Hematopoietic multipotent progenitor cell (in vitro differentiated cells): ENCODE measurements at places on chromosomes 3 and 15.

GRCh38 chr15:24954783-24955530 lies at the start of the genes SNRPN and SNURF:
TSS of gene SNRPN (plus strand) at chr15:24954987. CDS start at chr15:24974454, 19,467 bp downstream.
TSS of gene SNURF (plus strand) at chr15:24954987. CDS start at chr15:24955049, 62 bp downstream.
- DNase-seq = peak; percentile 21

GRCh38 chr3:177201700-177202397 lies 4.6 kb upstream of the TBL1XR1 start:
- DNase-seq = no peak

GRCh38 chr15:83721981-83722380 lies 68.1 kb downstream of the ADAMTSL3 start:
- no peak for DNase-seq

GRCh38 chr15:51936105-51936478 lies 35.5 kb downstream of the LEO1 start:
- DNase-seq = no peak

DNA sequence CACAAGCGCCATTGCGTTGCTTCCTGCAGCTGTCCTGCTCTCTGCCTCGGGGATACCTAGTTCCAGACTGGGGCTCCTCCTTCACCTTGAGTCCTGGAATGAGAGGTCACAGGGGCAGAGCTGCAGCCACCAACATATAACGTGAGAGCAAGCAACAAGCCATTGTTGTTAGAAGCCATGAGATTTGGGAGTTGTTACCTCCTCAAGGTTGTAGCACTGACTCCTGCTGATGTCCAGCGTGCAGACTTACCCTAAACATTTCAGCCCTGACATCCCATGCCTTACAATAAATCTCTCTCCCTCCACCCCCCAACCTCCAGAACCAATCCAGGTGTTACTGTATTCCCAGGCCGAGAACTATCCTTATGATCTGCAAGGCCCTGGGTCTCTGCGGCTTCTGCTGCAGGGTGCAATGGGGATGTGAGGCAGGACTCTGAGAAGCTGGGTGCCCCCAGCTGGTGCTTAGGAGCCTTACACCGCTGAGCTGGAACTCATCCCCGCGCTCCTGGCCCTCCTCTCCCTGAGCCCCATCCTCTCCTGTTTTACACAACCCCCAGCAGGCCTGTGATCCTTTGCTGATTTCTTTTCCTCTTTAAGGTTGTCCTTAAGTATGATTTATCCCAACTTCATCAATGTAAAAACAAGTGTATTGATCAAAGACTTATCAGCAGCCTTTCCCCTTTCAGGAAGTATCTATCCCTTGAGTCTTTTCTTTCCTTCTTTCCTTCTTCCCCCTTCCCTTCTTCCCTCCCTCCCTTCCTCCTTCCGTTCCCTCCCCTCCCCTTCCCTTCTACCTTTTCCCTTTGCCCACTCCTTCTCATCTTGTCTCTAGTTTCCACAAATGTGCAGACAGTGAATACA lies 84.2 kb upstream of the ABHD2 start:
- no peak for DNase-seq

DNA sequence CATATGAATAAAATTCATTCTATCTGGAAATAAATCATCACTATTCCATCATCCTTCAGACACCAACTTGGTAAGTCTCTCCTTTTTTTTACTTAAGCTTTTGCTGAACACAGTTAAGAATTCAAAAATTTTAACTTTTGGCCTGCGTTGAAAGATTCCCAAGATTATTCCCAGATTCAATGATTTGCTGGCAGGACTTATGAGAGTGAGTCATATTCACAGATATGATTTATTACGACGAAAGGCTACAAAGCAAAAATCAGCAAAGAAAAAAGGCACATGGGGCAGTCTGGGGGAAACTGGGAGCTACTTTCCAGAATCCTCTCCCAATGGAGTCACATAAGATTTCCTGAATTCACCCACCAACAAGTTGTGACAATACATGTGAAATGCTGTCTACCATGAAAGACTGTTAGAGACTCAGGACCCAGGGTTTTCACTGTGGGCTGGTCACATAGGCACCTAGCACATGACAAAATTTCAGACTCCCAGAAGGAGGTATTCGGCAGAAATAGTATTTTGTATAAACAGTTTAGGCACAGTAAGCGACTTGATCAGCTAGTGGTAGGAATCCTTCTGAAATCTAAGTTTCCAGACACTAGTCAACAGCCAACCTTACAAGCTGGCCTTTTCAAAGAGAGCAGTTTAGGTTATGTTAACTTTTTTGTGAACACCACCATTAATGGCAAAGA lies 82.1 kb downstream of the DLG1 start:
- no peak for DNase-seq

DNA sequence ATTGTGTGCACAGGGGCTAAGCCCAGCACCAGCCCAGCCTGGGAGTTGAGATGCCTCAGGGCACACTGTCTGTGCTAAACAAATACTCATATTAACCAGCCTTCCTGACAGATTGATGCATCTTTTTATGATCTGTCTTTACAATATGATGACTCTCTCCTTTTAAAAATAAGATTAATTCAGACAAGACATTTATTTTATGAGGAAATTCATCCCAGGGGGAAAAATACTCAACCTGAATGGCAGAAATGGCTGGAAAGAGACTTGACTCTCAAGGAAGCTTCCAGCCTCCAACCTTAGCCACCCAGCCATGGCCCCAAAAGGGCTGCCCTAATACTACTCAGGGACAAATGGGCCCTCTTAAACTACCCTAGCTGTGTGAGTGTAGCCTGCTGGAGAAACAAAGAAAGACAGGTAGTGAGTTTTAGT lies 46.9 kb downstream of the NOX5 start:
- no peak for DNase-seq

DNA sequence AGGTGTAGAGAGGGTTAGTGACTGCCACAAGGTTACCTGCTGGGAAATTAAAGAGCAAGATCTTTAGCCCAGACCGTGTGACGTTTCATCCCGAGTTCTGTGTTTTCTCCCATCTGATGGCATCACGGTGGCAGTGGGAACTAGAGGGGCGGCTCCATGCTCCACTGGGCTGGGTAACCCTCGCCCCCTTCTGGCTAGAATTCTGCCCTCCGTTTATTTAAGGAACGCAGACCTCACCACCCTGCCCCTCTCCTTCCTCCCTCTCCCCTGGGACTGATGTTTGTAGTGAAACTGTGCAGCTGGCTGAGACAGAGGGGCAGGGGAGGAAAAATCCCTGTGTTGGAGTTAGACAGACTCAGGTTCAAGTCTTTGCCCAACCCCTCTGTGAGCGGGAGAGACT lies 65.6 kb downstream of the ITGA11 start:
- peak; percentile 43 for DNase-seq

GRCh38 chr3:113628316-113628715 lies 68.1 kb downstream of the USF3 start:
- DNase-seq = no peak

DNA sequence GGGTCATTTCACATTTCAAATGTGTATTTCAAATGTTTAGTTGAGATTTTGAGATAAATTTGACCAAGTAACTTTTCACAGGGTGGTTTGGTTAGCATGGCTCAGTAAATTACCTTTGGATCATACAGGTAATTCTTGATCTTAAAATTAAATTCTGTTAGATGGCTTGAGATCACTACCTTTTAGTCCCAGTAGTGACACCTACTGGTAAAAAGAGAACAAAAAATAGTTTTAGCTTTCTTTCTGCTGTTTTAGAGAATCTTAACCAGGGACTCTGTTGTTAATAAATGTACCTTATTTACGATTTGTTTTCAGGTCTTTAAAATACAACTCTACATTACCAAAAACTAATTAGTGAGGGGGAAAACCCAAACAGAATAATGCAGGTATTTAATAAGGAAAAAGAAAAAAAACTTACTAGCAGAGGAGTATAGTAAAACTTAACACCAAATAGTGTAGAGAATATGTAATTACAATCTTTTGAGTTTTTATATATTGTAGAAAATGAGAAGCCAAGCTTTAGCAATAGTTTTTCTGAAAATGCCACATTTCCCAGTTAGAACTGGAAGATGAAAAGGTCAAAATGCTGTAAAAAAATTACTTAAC lies 620.3 kb upstream of the AGTR1 start:
- no peak for DNase-seq

DNA sequence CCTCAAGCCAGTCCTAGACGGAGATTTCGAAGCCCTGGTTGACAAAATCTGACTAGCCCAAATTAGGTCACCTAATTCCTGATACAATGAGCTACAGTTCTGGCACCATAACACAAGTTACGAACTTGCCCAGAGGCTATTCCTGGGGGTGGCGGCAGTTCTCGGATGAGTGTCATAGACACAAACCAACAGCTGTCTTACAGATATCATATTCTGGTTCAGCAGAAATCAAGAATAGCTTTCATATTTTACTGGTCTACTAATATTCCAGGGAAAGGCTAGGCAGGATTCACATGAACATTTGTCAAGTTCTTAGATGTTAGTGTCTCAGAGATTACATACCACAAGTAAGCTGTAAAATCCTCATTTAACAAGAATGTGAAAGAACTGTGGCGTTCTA lies 8.8 kb downstream of the ANAPC13 start:
- no peak for DNase-seq

DNA sequence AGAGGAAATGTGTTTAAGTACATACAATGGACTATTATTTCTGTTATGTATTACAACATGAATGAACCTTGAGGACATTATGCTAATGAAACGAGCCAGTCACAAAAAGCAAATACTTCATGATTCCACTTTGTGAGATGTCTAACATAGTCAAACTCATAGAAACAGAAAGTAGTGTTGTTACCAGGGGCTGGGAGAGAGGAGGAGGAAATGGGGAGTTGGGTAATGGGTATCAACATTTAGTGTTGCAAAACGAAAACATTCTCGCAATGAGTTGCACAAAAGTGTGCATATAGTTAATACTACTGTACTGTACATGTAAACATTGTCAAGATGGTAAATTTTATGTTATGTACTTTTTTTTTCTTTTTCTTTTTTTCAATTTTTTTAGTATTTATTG lies 194.3 kb downstream of the IL5RA start:
- no peak for DNase-seq

DNA sequence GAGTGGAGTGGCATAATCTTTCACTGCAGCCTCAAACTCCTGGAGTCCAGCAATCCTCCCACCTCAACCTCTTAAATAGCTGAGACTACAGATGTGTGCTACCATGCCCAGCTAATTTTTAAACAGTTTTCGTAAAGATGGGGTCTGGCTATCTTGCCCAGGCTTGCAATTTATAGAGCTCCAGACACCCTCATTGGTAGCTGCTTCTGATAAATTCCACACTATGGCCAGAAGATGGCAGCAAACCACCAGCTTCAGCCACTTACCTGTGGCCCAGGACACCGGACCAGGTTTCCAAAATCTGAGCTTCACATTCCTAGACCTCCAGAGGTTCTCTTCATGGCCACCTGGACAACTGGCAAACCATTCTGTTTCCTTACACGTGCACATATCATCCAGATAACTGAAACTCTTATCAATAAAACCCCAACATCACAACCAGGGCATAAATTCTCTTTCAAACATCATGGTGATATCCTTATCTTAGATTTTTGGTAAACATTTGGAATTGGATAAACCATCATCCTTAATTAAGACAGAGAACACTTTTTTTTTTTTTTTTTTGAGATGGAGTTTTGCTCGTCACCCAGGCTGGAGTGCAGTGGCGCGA lies 28.9 kb downstream of the FBXW12 start:
- DNase-seq = peak; percentile 67

DNA sequence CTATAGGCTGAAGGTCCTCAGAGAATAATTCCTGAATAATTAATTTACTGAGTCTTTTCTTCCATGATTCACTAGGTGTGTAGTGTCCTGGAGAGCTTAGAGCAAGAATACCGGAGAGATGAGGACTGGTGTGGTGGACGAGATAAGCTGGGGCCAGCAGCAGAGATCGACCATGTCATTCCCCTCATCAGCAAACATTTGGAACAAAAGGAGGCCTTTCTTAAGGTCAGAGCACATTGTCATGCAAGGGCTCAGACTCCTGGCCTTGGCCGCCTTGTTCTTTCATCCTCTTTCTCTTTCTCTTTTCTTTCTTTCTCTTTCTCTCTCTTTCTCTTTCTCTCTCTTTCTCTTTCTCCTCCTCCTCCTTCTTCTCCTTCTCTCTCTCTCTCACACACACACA lies 291.4 kb upstream of the UMPS start:
- no peak for DNase-seq

DNA sequence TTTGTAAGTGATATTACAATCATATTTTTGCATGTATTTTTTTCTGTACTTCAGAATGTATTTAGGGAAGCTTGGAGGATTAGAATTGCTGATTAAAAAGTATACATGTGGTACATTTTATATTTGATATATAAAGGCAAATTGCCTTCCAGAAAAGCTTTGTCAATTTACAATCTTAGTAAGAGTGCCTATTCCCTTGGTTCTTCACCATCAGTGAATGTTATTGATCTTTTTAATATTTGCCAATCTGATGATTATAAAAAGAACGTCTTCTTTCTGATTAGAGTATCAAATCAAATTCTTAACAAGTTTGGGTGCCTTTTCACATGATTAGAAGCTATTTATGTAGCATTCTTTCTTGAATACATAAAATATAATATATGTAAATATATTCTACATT lies 9.1 kb downstream of the WDR49 start:
- no peak for DNase-seq

DNA sequence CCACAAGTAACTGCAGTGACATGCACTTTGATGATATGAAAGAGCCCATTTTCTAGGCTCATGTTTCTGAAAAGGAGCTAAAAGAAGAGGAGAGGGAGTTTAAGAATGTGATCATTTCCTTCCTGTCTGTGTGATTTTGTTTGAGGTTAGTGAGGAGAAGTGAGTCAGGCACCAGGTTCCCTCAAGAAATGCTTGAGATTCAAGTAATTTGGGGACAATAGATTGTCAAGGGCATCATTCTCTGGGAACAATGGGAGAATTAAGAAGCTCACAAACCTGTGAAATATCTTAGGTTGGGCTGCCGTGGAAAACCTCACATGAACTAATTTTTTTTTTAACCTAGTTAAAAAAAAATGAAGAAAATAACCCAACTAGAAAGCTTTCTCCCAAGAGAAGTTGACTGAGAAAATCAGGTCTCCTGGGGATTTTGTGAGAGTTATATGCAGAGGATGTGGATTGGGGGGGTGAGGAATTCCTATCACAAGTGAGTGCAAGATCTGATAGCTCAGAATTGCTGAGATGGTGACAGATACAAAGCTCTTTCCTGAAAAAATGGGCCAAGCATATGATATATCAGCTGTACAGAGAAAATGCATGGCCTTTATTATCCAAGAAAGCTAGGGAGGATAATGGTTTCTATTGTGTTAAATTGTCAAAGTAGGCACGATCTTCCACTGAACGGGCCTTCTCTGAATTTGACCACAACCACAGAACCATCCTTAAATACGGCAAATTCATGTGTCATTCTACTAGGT lies 203.3 kb downstream of the FEZF2 start:
- DNase-seq = no peak

- no peak for DNase-seq
Measured at GRCh38 chr3:3618623-3619022, 180.6 kb upstream of the LRRN1 start.

DNA sequence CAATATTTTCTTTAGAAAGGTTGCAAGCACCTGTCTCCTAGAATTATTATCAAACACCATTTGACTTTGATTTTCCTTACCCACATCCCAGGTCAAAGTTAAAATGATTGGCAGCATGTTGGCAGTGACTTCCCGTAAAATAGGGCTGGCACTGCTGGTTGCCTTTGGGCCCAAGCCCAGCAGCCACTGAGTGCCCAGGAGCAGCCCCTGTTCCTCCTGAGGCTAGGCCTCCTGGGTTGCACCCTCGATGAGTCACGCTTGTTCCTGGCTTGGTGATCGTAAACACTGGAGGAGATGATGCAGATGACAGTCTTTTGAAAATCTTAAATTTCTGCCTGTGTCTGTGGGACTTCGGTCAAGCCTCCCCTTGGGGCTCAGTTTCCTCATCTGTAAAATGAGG lies 290.0 kb downstream of the TLE3 start:
- no peak for DNase-seq
